ENCODE measurements at places on chromosomes 2 and 18.

GRCh38 chr2:54589340-54590215 is 133.5 kb downstream of the SPTBN1 start:
- DNase-seq, result no peak

GRCh38 chr18:10033016-10033399 is 119.2 kb downstream of the VAPA start:
- DNase-seq, result no peak

GRCh38 chr2:85589982-85590791 is 5.4 kb upstream of the RNF181 start:
- DNase-seq, result no peak

DNA sequence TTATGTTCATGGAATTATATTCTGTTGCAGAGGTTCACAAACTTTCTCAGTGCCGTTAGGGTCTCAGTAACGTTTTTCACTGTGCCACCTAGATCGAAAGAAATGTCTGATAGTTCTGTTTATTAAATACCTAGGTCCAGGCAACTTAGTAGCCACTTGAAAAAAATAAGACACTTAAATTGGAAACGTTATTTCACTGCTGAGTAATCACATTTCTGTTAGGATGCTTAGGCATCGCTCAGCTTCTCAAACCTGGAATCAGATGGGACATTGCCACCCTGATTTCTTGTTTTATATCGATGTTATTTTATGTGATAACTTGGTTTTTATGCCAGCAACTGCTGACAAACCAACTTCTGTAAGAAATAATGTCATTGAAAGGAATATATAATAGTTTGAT is 36.0 kb downstream of the ACTR3 start:
- DNase-seq, result no peak
